T-cell (primary cell): ENCODE measurements at places on chromosomes 11 and 22. TPM values are rescaled to one million over a fixed set of nuclear protein-coding genes. Genes with fewer than 3 reads are reported as not detected.

Gene ME3
- total RNA-seq = 2.3 TPM

DNA sequence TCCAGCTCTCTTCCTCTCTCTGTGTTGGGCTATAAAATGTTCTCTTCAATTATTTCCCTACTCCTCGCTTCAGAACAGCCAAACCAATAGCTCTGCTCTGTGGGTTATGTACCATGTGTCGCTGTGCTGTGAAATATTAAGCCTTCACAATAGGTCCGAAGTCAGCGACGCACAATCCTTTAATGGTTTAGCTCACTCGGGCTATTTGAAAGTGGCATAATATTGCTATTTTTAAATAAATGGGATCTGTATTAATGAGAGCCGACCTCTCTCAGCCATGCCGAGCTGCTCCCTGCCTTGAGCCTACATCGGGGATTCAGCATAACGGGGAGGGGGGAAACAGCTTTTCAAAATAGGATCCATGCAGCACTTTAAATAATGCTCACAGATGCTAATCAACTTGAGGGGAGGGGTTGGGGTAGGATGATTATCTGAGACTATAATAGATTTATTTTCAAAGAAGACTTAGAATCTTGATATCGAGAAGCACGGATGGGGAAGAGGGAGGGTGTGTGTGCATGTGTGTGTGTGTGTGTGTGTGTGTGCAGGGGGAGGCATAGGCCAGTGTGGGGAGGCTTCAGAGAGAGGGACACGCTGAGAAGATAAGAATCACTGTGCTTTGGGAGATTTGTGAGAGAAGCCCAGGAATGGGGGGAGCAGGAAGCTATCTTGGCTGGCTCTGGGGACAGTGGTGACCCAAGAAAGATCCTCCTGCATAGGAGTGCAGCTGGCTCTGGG lies 271.5 kb downstream of the NXPE2 start:
- DNase-seq = no peak

GRCh38 chr22:49427941-49428340 lies 399.7 kb downstream of the BRD1 start:
- no peak for DNase-seq

DNA sequence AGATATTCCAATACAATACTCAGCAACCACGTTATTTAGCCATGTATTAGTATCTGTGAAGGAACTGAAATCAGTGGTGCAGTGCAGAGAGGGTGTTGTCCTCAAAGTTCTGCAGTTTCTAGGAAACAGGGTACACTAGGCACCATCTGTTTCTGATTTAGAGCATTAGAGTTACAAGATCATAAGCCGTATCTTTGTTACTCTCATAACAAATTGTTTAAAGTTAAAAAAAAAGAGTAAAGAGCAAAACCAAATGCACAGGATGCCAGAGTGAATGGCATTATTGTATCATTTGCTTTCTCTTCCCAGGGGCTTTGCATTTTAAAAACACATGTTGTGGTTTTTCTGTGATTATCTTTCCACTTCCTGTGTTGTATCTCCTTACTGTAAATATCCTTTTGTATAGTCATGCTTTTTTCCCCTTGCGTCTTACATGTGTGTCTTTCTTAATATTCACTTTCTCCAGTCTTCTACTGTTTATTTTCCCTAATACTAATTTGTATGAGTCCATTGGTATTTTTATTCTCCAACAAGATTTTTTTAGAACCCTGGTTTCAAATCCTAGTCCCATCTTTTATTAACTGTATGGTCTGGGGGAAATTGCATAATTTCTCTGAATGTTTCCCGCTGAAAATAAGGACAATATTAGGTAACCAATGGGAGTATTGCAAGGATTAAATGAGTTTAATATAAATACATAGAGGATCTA lies 15.2 kb upstream of the NUP160 start:
- peak; percentile 26 for DNase-seq

DNA sequence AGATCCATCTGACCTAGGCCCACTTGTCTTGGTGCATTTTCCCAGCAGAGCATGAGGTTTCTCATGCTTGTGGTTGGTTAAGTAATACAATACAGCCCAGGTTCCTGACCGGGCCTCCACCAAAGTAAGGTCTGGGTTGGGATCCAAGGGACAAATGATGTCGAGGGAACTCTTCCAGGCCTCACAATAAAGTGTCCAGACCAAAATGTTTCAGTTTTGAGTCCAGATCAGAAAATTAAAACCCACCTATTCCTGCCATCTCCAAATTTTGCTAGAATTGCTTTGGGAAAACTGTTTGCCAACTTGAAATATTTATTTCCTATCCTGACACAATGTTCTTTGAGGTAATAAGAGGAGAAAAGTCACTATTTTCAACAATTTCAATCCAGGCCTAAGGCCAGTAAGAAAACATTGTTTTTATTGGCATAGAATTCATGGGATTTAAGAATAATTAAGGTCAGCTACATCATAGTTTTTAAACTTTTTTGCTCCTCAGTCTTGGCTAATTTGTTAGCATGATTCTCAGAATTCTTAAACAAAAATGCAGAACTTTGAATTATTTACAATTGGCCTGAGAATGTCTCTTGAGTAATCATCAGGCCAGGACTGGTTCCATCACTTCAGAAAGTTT lies 51.4 kb downstream of the ME3 start:
- DNase-seq = no peak

- no peak for DNase-seq
Observed at GRCh38 chr11:71372693-71373657, 75.2 kb downstream of the DHCR7 start.

DNA sequence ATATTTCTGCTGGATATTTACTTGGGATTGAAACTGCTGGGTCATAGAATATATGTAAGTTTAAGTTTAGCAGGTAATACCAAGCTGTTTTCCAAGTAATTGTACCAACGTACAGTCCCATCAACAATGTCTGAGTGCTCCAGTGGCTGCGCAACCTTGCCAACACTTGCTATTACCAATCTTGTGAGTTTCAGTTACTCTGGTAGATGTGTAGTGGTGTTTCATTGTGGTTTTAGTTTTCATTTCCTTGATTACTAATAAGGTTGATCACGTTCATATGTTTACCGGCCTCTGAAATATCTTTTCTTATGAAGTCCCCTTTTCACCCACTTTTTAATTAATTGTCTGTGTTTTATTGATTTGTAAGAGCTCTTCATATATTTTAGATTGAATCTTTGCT lies 370.6 kb upstream of the CADM1 start:
- DNase-seq = no peak

DNA sequence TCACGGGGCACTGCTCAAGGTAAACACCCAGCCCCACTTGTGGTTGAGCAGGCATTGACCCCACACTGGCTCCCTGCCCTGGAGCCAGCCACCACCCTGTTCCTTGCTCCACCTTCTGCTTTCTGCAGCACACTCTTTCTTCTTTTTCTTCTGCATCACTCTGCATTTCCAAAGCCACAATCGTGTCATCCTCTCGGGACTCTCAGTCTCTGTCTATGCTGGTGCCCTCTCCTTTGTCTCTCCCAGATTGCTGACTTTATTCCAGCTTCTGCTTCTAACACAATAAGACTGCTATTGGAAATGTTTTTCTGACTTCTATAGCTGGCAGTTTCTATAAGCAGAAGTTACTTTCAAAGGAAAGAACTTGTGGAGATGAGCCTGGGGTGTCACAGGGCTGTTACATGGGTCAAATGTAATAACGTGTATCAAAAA lies 14.4 kb downstream of the GRAP2 start:
- no peak for DNase-seq
